ENCODE measurements at places on chromosomes 11 and 22.

DNA sequence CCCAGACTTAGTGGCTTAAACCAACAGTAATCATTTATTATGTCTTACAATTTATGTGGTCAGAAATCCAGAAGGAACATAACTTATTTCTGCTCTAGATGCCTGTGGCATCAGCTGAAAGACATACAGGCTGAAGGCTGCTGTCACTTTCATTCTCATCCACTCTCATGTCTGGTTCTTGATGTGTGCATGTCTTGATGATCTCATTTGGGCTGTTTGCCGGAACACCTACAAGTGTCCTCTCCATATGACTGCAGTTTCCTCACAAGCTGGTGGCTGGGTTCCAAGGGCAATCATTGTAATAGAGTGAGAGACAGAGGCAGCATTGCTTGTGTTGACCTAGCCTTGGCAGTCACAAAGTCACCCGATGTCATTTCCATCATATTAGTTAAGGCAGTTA is 1375.9 kb upstream of the RAG2 start:
- H3K36me3 ChIP-seq = no peaks in the 10 kb centered on the region
- H3K27me3 ChIP-seq = no peaks in the 10 kb centered on the region
- H3K4me3 ChIP-seq = no peak overlapping the region
- no peak overlapping the region for H3K27ac ChIP-seq
- DNase-seq = no peak

DNA sequence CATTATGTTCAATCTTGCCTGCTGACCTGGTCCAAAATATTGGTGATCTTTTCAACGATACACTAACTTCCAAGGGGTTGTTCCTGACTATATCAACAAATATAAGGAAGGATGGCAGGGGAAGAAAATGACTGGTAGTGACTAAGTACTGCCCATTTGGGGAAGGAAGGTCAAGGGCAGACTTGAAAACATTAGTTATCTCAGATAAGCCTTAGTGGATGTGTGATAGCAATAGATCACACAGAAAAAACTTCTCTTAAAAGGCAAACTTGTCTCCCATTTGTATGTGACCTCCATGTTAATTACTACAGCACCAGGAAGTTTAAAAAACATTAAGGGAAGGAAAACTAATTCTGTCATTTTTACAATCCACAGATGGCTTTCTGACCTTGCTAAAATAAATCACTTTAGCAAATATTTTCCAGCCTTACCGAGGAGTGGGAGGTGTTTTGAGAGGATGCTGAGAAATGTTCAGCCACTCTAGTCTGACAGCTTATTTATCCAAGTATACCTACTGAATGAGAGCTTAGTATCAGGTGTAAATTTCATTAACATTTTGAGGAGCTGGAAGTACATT is 88.2 kb upstream of the DDI1 start:
- H3K4me1 ChIP-seq = no peaks in the 10 kb centered on the region
- no peak overlapping the region for H3K27ac ChIP-seq
- H3K36me3 ChIP-seq = no peaks in the 10 kb centered on the region

DNA sequence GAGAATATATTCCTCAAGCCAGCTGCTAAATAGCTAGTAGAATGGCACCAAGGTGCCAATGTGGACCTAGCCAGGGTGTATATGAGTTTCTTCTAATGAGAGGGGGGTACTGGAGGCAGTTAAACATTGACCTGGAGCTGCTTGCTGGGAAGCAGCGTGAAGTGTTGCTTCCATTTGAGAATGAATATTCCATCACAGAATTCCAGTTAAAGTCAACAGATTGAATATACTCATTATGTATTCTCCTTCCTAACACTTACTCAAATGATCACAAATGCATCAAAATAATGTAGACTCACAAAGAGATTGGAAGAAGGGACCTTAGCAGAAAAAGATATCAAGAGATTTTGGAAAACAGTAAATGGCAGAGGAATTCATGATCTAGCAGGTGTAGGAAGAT is 102.1 kb downstream of the CD44 start:
- H3K36me3 ChIP-seq = no peaks in the 10 kb centered on the region
- no peak overlapping the region for H3K4me3 ChIP-seq
- H3K27me3 ChIP-seq = no peaks in the 10 kb centered on the region
- H3K4me1 ChIP-seq = peaks cover 14% of the 10 kb centered on the region

DNA sequence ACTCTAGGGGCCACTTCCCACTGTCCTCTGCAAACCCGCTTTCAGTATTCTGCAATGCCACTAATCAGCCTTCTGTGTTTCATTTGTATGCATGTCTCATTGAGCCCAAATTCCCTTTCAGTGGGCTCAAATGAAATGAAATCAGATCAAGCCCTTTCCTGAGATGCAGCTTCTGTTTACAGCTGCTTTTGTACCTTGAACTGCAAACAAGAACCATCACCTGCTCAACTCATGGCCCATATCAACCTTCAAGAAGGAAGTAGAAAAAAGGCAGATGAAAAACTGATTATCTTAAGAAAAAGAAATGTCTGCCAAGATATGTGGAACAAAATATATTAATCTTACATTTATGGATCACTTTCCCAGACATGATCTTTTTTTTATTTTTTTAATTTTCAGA is 141.1 kb upstream of the ARHGAP42 start:
- peaks cover 2% of the 10 kb centered on the region for H3K27me3 ChIP-seq
- DNase-seq = no peak
- no peak overlapping the region for H3K4me3 ChIP-seq

DNA sequence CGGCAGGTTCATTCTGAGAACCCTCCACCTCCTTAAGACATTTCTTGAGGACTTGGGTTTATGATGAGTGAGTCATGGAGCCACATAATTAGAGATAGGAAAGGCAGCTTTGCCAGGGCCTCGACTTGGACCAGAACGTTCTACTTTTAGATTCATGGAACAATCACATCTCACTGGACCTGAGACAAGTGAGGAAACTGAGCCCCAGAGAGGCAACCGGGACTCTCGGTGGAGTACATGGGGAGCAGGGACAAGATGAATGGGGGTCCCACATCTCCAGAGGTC is 59.5 kb downstream of the LINC01488 start:
- DNase-seq = no peak
- H3K36me3 ChIP-seq = no peaks in the 10 kb centered on the region
- H3K4me1 ChIP-seq = peaks cover 9% of the 10 kb centered on the region
- no peak overlapping the region for H3K27ac ChIP-seq
- peaks cover 10% of the 10 kb centered on the region for H3K27me3 ChIP-seq
- no peak overlapping the region for H3K4me3 ChIP-seq
